ENCODE measurements at places on chromosomes 5 and 9. TPM values are rescaled to one million over a fixed set of nuclear protein-coding genes. Genes with fewer than 3 reads are reported as not detected.

GRCh38 chr9:93155716-93156474 lies 21.8 kb upstream of the NINJ1 start:
- peaks cover under 1% of the 10 kb centered on the region for H3K27me3 ChIP-seq
- peaks cover 3% of the 10 kb centered on the region for H3K4me1 ChIP-seq
- no peak for DNase-seq
- no peaks in the 10 kb centered on the region for H3K36me3 ChIP-seq

DNA sequence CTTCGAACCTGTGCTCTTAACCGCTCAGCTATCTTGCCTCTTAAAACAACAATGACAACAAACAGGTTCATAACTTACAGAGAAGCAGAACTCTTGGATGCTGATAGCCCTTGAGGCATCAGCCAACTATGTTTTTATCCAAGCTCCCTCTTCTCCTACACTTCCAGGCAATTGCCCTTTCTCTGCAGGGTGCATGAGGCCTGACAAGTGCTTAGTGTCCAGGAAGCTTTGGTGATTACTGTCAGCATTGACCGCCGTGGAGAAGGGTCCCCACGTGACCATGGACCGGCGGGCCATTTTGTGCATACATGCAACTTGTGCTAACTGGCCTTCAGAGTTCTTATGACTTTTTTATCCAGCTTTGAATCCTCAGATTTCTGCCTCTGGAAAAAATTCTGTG lies 71.2 kb downstream of the ADCY2 start:
- no peaks in the 10 kb centered on the region for H3K4me1 ChIP-seq
- no peaks in the 10 kb centered on the region for H3K36me3 ChIP-seq
- no peaks in the 10 kb centered on the region for H3K27me3 ChIP-seq
- H3K27ac ChIP-seq: no peak overlapping the region
- no peak for DNase-seq
- no peak overlapping the region for H3K4me3 ChIP-seq

DNA sequence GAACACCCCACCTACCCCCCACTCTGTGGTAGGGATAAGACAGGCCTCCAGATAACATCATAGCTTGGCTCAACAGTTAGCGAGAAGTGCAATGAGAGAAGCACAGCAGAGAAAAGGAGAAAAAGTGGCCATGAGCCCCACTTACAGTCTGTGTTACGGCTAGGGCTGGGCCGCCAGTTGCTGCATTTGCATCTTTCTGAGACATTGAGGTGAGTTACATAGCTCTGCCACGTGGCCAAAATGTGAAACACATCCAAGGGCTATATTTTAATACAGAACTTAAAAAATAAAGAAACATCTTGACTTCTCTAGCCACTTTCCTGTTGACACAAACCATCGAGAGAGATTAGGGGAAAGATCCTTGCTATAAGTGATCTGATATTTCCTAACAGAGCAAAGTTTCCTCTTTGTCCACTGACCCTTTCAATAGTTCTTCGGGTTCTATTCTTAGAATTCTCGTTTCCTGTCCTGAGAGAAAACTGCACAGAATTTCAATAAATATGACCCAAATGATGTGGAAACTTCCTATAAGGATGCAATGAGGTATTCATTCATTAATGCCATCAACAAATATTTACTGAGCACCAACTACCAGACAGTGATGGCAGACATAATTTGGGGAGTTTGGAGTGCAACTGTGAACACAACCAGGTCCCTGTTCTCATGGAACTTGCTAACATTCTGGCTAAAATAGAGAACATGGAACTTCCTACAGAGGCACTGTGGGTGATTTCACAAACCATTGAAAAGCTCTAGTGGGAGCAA lies 3.2 kb upstream of the TLE4 start:
- peaks cover under 1% of the 10 kb centered on the region for H3K36me3 ChIP-seq
- H3K4me1 ChIP-seq: peaks cover 14% of the 10 kb centered on the region
- H3K27ac ChIP-seq: no peak overlapping the region
- no peak overlapping the region for H3K4me3 ChIP-seq
- no peak for DNase-seq

- H3K36me3 ChIP-seq: peaks cover 1% of the 10 kb centered on the region
- no peak for DNase-seq
- no peak overlapping the region for H3K27ac ChIP-seq
- no peak overlapping the region for H3K4me3 ChIP-seq
Observed at GRCh38 chr5:116076496-116076895, 8.3 kb upstream of the COMMD10 start.

HACD4 gene
- total RNA-seq: 16.6 TPM

EIF4EBP3 gene
- total RNA-seq: 11.8 TPM

DNA sequence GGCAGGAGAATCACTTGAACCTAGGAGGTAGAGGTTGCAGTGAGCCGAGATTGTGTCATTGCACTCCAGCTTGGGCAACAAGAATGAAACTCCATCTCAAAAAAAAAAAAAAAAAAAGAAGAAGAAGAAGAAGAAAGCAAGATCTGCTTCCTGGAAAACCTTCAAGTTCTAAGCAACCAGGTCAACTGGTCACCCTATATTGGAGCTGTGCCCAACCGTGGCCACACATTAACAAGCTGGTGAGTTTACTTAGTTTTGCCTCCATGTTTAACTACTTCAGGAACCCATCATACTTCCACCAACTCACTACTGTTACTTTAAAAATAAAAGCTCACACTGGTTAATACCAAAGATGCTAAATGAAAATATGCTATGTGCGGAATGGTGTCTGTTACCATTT lies 12.3 kb upstream of the SKP1 start:
- no peak overlapping the region for H3K4me3 ChIP-seq
- no peaks in the 10 kb centered on the region for H3K4me1 ChIP-seq
- peaks cover 3% of the 10 kb centered on the region for H3K36me3 ChIP-seq
- no peaks in the 10 kb centered on the region for H3K27me3 ChIP-seq

LECT2 gene
- not detected for total RNA-seq

IL13 gene
- 0.37 TPM for total RNA-seq

DNA sequence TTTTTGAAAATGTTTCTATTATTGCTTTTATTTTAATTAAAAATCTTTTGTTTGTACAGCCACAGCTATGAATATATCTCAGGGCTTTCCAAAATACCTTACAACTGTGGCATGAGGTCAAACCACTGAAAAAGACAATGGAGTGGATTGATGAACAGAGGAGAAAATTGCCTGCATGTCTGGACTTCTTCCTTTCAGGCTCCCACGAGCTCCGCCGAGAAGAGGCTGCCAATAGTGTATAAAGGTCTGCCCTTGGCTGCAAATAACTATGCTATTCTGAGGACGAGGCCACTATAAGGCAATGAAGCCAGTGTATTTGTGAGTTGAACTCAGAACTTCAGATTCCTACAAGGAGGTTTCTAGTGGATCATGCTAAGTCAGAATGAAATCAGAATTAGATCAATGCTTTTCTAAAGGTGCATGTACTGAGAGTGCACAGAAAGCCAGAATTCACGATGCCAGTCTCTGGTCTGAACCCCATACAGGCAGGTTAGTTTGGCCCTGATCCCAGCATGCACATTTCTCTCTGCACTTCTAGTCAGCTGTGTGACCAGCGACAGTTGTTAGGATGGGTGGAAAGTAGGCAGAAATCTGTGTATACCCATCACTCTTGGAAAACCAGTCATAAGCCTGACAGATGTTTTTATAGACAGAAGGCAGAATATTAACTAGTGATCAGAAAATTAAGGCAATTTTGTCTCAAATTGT lies 42.7 kb upstream of the PLPP1 start:
- no peak overlapping the region for H3K4me3 ChIP-seq
- H3K4me1 ChIP-seq: peaks cover 36% of the 10 kb centered on the region
- no peaks in the 10 kb centered on the region for H3K27me3 ChIP-seq
- no peak for DNase-seq
- H3K36me3 ChIP-seq: peaks cover 3% of the 10 kb centered on the region
- no peak overlapping the region for H3K27ac ChIP-seq

- no peaks in the 10 kb centered on the region for H3K4me1 ChIP-seq
- H3K36me3 ChIP-seq: peaks cover 29% of the 10 kb centered on the region
- H3K27me3 ChIP-seq: no peaks in the 10 kb centered on the region
Observed at GRCh38 chr5:33479311-33479710, 38.5 kb downstream of the TARS1 start.

- no peak overlapping the region for H3K4me3 ChIP-seq
- no peak for DNase-seq
- H3K27ac ChIP-seq: no peak overlapping the region
Observed at GRCh38 chr9:104923289-104923688, 4.7 kb downstream of the ABCA1 start.

GRCh38 chr9:106947106-106947900 lies 84.3 kb downstream of the ZNF462 start:
- H3K4me3 ChIP-seq: no peak overlapping the region
- peaks cover 2% of the 10 kb centered on the region for H3K27me3 ChIP-seq
- no peaks in the 10 kb centered on the region for H3K4me1 ChIP-seq

Data from activated naive CD8-positive, alpha-beta T cell treated with anti-CD3 and anti-CD28 coated beads, Interleukin-2, amount 10 ng/mL, durations not matched to agents 7 days and 5 days (primary cell).